ENCODE measurements at places on chromosomes 1 and 21. TPM values are rescaled to one million over a fixed set of nuclear protein-coding genes. Genes with fewer than 3 reads are reported as not detected.

Gene IL20
- 0.33 TPM for polyA plus RNA-seq

Gene GPR25
- not detected for polyA plus RNA-seq

Gene ADORA3
- not detected for polyA plus RNA-seq

Gene COQ8A
- 3.6 TPM for polyA plus RNA-seq

Gene CFAP107
- polyA plus RNA-seq, result not detected

- DNase-seq, result no peak
These were observed 174.7 kb upstream of the PBX1 start for GRCh38 chr1:164384262-164384661.

DNA sequence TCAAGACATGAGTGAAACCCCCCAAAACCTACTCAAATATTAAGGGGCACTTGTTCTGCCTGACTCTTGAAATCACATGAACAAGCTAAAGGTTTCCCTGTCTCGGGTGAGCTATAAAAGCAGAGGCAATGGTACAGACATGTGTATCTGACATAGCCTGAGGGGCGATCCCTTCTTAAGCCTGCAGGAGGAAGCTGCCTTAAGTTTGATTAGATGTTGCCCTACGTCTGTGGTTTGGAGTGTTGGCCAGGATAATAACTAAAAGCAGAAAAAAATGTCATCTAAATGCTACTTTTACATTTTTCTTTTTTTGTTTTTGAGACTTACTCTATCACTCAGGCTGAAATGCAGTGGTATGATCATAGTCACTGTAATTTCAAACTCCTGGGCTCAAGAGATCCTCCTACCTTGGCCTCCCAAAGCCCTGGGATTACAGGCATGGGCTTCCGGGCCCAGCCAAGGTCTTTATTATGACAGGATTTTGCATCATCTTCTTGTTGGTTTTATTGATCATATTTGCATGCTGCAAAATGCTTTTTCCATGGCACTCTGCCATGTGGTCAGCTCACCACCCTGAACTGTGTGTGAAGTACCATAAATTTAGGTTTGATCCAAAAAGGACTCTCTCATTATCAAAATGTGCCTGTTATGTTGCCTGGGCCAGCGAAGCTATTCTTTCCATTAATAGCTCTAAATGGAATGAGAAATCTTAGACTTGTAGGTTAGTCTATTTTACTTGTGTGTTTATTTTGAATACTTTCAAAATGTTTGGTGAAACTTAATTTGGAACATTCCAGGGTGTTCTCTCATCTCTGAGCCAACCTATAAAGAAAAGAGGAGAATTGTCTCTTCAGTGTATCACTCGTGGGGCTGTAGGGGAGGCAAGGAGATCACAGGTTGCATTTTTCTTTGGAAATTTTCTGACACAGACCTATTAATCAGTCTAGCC lies 15.0 kb upstream of the HMGN1 start:
- DNase-seq, result no peak

GRCh38 chr1:172845371-172845770 lies 186.5 kb downstream of the FASLG start:
- DNase-seq, result no peak

DNA sequence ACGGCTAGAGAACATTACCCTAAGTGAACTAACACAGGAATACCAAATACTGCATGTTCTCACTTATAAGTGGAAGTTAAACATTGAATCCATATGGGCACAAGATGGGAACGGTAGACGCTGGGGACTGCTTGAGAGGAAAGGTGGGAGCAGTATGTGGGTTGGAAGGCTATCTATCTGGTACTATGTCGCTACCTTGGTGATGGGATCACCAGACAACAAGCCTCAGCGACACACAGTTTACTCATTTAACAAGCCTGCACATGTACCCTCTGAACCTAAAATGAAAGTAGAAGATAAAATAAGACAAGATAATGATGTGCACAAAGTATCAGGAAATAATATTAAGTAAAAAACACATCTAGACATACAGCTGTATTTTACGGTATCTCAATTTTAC lies 819 bp downstream of the PYHIN1 start:
- DNase-seq, result no peak

- no peak for DNase-seq
These were observed 243.7 kb downstream of the NPHP4 start for GRCh38 chr1:5748286-5749225.

GRCh38 chr1:66374561-66375111 lies 159.3 kb upstream of the SGIP1 start:
- peak; percentile 40 for DNase-seq

DNA sequence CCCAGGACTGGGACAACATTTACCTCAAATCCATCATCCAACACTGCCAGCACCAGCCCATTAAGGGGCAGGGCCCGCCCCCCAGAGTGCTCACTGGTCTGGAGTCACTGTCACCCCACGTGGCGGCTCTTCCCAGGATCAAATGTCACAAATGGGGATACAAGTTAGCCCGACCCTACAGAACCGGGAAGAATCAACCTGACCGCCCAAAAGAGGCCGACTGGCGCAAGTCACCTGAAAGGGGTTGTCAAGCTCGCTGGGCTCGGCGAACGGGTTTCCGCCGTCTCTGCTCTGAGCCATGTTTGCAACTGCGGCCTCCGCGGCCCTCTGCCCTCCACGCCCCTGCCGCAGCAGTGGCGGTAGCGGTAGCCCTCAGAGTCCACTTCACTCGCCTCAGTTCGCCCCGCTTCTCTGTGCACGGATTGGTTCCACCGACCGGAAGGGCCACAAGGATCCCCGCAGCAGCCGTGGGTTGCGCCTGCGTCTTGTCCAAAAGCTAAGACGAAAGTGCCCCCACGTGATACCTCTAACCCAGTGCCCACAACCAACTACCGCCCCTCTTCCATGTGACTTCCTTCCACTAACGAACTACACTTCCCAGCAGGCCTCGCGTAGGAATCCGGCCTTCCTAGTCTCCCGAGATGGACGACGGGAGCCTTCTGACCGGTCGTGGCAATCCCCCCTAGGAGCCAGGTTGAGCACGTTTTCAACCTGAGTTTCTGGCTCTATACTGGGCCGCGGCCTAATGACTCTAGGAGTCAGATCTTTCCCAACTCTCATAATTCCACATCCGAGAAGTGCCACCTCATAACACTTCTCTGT lies at the start of gene SCAMP3:
SCAMP3 (minus strand) TSS at position 509 of the 822 bp plus-strand sequence; CDS start at position 300, 209 bp downstream.
- DNase-seq, result peak; percentile 96

- DNase-seq, result no peak
These were observed 8.3 kb downstream of the MCOLN2 start for GRCh38 chr1:84988588-84988987.

GRCh38 chr1:150472601-150473200 lies 14.5 kb upstream of the TARS2 start:
- DNase-seq, result no peak

DNA sequence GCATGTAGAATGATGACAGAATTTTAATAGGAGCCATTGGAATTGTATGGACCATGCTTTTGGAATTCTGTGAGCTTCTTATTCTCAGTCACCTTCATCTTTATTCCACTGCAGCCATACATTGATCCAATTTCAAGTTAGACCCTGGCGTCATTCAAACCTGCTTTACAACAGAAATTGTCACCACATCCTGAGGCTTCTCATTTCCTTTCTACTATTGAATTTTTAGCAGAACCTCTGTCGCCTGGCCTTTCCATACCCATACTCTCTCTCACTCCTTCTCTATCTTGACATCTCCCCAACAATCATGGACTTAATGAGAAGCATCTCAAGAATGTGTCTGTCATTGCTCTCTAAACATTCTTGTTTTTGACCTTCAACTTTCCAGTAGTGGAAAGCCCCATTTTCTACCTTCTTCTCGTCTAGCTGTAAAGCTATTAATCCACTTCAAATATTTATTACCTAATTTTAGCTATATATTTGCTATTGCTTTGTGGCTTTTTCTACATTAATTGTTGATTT lies 74.1 kb downstream of the CRB1 start:
- no peak for DNase-seq

- DNase-seq, result peak; percentile 40
These were observed 46.6 kb upstream of the RAB4A start for GRCh38 chr1:229224308-229224707.

DNA sequence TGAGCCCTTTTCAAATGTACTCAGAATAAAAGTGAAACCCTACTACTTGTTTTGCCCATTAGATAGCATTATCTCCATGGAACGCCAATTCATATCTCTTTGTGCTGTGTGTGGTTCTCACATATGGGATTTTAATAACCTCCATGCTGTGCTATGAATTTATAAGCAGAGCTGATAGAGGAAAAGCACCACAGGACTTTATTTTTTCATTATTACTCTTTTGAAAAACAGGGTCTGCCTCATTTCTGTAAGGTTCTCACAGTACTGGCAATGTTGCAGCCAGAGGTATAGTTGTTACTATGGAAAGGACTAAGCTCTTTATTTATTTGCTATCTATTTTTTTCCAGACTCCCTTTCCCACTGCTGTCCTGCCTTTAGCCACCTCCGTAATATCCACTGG lies 313.7 kb downstream of the ST6GALNAC3 start:
- no peak for DNase-seq

DNA sequence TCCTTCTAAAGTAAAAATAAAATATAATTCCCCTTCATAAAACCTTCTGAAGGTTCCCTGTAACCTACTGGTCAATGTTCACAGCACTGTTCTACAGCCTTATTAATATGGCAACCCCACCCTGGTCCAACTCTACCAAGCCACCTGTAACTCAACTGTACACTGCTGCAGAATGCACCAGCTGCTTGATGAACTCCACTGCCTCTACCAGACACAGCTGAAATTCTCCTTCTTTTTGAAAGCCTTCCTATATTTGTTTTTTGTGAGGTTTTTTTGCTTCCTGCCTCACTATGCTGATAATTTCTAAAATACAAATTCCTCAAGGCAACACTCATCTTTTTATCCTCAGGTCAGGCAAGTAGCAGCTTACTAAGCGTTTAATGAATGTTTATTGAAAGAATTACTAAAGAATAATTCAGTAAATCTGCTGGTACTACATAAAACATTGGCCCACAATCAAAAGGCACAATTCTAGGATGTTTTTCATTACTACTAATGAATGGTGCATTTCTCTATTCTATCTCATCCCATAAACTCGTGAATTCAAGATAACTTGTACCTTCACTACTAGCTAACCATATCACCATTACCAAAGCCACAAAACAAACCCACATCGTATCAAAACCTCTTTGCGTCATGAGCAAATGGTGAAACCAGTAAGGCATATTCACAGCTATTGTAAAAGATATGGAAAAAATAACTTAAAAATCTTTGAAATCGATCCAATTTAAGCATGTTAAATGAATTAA lies 2.4 kb downstream of the SSX2IP start:
- no peak for DNase-seq

DNA sequence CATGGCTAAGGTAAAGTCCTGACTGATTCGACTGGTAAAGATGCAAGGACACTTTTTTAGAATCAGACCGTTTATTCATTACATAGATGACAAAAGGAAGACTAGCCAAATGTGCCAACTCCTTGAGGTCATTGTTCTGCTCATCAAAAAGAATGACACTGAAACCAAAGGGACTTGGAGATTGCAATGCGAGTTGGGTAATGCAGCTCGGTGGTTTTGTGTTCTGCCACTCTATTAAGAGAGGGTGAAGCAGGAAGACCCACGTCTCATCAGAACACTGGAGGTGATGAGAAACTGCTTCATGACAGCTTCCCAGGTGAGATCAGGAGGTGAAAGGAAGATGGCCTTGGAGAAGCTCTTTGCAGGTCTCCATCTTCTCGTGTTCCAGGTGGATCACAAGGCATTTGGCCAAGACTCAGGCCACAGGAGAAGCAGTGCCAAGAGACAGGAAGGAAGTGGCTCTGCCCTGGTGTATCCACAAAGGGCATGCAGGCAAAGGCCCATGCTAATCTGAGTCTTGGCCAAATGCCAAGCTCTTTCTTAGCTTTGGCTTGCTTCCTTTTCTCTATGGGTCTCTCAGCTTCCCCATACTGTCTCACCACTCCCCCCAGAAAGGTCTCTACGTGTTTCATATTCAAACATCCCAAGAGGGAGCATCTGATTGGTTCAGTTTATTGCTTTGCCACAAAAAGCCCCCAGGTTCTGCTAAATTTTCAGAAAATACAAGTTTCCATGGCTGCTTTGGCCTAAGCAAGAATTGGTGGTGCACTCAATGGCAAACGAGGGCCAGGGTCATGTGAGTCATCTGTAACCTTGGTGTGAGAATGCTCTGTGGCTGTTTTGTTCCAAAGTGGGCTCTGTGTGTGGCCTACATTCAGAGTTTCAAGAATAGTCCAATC lies 5.7 kb upstream of the CCT8 start:
- DNase-seq, result no peak

Data from foreskin keratinocyte (primary cell).